ENCODE measurements at places on chromosomes 12 and 14.
A peak's percentile ranks its signal among the peaks of the same experiment; 100 is the strongest.

- no peak for DNase-seq
Measured at GRCh38 chr12:116672842-116673516, 64.9 kb downstream of the SPRING1 start.

GRCh38 chr12:115619889-115620288, 657.6 kb downstream of the MED13L start:
- DNase-seq, result no peak

DNA sequence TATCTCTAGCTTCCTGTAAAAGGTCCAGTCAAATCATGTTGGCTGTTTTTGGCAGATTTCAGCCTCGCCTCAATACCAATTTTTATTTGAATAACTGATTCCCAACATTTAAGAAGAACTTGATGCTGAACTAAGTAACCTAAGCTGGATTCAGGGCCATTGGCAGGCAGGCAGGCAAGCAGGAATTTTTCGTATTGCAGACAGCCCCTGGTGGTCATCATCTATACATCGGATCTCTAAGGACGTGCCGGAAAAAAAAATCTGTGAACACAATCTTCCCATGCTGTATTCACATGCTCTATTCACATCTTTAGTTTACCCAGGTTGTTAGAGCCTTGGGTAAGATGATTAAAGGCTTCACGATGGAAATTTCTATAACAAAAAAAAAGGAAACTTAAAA, 7.0 kb downstream of the VCPKMT start:
- DNase-seq, result no peak

DNA sequence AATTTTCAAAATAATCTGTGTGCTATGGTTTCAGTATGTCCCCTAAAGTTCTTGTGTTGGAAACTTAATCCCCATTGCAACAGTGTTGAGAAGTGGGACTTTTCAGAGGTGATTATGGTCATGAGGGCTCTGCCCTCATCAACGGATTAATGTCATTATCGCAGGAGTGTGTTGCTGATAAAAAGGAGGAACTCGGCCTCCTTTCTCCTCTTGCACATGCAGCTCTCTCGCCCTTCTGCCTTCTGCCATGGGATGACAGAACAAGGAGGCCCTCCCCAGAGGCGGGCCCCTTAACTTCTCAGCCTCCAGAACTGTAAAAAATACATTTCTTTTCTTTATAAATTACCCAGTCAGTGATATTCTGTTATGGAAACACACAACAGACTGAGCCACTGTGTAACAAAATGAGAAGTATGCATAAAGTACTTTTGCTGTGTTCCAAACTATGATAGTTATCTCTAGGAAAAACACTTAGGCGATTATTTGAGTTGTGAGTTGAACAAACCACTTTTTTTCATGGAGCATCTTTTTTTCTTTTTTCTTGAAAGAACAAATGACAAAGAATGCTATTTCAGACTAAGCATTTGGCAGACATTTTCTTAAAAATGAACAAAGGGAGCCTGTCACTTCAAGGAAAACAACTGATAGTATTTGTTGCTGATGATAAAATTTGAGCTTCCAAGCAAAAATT, 134.8 kb upstream of the FUT8 start:
- DNase-seq, result no peak

DNA sequence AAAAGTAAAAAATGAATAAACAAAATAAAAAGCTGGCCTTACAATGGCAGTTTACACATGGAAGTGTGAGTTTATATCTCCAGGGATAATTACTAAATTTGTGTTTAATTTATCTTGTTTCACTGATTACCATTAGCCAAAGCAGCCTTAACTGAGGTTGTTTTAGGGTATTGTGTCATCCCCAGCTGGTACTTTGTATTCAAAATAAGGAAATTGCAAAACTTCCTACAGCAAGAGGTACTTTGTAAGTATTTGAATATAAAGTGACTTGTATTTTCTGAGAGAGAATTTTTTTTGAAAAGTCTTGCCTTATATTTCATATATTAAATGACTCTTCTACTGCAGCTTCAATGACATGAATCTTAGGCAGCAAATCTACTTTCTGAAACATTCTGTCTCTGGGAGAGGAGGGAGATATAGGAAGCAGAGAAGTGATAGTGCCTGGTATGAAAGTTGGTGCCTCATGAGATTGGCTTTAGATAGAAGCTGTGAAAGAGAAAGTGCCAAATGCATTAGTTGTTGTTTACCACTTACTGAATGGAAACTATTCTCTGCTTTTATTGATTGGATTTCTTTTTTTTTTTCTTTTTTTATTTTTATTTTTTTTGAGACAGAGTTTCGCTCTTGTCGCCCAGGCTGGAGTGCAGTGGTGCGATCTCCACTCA, 6.7 kb downstream of the FNTB start:
- DNase-seq, result no peak

DNA sequence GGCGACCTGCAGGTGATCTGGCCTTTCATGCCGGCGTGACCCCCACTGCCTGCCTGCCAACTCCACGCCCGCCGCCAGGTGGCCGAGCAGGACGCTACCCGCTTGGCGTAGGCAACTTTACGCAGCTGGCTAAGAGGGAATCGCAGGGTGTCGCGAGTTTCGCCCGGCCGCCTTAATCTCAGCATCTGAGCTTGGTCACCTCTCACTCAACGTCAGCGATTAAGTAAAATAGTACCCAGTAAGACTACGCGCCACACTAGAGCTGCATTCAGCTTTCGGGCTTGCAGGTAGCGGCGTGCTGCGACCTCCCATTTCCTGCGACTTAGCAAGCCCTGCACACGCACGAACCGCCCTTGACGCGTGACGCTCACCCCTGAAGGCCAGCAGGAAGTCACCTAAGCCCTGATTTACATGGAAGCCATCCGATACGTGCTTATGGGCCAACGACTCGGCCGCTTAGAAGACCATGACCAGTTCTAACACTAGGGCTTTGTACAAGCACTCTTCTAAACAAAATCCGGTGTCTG, 33.2 kb downstream of the WBP11 start:
- DNase-seq, result peak; percentile 55

GRCh38 chr14:105468621-105469241, 5.9 kb upstream of the CRIP2 start:
- no peak for DNase-seq

- DNase-seq, result no peak
Measured at GRCh38 chr14:68333262-68333661, 459.6 kb downstream of the ZFP36L1 start.

- DNase-seq, result no peak
Measured at GRCh38 chr12:131613678-131614077, 97.2 kb upstream of the SFSWAP start.

DNA sequence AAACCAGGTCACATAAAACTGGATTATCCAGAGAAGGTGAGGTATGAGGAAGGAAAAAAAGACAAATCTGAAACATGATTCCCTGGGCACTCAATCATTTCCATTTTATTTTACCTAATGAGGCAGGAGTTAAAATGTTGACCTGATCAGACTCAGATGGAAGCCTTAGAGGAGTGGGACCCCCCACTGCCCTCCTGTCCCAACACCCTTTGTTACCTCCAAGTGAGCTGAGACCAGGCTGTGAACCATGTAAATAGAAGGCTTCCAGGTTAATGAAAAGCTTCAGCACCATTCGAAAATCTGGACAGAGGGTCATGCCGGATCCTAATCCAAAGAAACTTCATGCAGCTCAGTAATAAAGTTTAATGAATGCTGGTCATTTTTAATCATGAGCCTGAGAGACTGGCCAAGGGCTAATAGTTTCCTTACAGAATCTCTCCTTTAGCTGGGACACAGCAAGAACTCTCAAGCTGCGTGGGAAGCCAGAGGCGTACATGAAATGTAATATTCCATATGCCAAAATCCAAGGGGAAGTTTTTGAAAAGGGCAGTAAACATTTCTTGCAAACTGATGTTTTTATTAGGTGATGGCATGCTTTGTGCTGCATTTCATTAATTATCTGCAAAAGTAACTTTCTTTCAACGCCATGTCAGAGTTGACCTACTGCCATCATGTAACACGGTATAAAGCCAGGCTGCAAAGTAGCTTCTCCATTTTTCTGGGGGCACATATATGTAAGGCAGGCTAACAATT, 183.0 kb downstream of the PAX9 start:
- DNase-seq, result no peak

GRCh38 chr12:12683136-12683697, 12.8 kb downstream of the GPR19 start:
- DNase-seq, result no peak

DNA sequence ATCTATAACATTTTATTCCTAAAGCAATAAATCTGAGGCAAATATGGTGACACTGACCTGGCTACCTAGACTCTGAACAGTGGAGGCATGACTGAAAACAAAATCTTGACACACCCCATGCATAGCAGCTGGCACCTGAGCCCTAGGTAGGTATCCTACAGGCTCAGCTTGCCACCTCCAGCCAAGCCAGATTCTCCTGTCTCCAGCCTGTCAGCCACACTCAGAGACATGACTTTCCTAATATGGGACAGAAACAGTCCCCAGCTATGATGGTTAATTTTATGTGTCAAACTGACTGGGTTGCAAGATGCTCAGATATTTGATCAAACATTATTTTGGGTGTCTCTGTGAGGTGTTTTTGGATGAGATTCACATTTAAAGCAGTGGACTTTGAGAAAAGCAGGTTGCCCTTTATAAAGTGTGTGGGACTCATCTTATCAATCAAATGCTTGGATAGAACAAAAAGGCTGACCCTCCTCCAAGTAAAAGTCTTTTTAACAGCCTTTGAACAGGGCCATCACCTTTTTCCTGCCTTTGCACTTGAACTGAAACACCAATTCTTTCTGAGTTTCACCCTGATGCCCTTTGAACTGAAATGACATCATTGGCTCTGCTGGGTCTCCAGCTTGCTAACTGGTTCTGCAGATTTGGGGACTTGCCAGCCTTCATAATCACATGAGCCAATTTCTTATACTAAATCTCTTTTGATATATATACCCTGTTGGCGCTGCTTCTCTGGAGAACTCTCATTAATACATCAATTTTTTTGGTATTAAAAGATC, 125.4 kb downstream of the LLPH start:
- DNase-seq, result no peak

GRCh38 chr12:132554845-132555630, 55.3 kb downstream of the LRCOL1 start:
- peak; percentile 72 for DNase-seq

- no peak for DNase-seq
Measured at GRCh38 chr14:88049266-88049665, 44.3 kb downstream of the GPR65 start.

- no peak for DNase-seq
Measured at GRCh38 chr14:26538176-26538575, 59.7 kb downstream of the NOVA1 start.

GRCh38 chr12:99387661-99388060, 259.9 kb upstream of the GARIN6 start:
- no peak for DNase-seq

DNA sequence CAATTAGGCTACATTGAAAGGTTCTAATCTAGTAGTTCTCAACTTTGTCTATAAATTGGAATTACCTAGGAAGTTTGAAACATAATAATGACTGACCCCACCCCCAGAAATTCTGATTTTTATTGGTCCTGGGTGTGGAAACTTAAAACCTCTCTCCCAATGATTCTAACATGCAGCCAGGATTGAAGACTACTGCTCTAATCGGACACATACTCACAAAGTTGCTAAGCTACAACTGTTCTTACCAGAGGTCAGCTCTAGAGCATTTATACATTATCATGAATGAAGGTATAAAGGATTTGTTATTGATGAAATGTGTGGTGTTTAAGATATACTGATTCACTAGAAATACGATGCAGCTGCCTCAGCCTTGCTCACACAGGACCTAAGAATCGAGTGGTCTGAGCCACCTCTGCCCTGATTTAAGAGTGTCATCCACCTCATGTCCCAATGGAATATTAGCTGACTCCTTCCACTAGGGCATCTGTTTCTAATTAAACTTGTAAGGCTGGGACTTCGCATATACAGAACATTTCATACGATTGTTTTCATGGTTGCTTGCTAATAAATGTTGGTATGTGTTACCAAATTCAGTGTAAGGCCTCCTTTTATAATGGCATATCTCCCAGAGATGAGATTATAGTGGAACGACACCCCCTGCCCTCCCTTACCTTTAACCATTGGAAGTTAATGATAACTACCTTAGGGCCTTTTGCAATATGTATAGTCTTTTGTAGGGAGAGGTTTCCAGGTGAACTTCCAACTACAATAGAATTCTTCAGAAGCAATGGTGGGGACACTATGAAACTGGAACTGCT, 410.8 kb upstream of the PDE3A start:
- DNase-seq, result no peak

- DNase-seq, result peak; percentile 70
Measured at GRCh38 chr12:48999371-49000131, at the start of gene DDN. DDN (minus strand) TSS chr12:48999375; CDS start chr12:48999287, 88 bp downstream.

- DNase-seq, result no peak
Measured at GRCh38 chr14:78358591-78358990, 188.4 kb downstream of the NRXN3 start.

DNA sequence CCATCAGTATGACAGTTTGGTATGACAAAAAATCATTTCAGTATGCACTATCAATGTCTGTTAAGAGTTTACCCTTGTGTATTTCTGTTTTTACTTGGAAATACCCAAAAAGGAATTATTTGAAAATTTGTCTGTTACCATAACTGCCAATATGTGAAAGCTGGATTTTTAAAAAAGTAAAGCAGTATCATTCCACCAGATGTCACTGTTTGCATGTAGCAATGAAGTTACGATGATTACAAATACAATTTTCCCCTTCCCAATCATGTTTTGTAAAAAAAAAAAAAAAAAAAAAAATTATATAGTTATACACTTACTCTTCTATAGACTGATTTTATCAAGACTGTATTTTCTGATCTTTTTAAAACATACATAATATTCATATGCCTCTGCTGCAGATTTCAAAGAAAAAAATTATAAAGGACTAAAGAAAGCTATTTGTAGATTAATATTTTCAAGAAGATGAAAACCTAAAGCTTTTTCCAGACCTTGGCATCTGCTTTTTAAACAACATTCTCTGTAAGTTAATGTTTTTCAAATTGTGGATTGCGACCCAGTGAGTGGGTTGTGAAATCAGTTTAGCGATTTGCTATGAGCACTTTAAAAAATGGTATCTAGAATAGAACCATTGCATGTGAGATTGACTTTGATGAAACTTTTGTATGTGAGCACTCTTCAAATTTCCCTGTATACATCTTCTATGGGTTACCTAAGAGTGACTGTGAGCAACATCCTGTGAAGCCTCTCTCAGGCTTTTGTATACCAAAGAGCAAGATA, 114.2 kb downstream of the TTC6 start:
- DNase-seq, result no peak

DNA sequence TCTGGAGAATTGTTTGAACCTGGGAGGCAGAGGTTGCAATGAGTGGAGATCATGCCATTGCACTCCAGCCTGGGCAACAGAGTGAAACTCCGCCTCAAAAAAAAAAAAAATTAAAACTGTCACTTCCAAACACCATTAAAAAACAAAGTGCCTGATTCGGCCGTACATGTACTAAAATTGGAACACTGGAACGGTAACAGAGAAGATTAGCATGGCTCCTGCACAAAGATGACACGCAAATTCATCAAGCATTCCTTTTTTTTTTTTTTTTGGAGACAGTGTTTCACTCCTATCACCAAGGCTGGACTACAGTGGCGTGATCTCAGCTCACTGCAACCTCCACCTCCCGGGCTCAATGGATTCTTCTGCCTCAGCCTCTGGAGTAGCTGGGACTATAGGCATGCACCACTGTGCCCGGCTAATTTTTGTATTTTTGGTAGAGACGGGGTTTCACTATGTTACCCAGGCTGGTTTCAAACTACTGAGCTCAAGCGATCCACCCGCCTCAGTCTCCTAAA, 40.2 kb upstream of the SINHCAF start:
- no peak for DNase-seq

Data from HuH-7.5 (cell line).